ENCODE measurements at places on chromosomes 7 and 10.

DNA sequence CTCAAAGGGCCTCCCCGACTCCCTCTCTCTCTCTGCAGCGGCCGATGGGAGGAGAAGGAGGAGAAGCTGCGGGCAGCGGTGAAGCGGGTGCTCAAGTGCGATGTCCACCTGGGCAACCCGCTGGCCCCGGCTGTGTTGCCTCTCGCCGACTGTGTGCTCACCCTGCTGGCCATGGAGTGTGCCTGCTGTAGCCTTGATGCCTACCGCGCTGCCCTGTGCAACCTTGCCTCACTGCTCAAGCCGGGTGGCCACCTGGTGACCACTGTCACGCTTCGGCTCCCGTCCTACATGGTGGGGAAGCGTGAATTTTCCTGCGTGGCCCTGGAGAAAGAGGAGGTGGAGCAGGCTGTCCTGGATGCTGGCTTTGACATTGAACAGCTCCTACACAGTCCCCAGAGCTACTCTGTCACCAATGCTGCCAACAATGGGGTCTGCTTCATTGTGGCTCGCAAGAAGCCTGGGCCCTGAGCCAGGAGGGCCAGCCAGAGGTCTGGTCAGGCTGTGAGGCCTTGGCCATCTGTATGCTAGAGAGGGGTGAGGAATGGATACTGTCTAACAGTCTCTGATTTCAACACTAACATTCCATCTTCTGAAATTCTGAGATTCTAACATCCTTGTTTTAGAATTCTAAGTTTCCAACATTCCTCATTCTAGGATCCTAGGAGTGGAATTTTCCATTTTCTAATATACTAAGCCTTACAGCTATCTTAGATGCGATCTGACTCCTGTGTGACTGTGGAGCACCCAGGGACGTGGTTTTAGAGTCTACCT is 3.6 kb downstream of the INMT start:
- no peak for DNase-seq

- DNase-seq: no peak
Measured at GRCh38 chr7:19146699-19147098, 1.5 kb upstream of the FERD3L start.

DNA sequence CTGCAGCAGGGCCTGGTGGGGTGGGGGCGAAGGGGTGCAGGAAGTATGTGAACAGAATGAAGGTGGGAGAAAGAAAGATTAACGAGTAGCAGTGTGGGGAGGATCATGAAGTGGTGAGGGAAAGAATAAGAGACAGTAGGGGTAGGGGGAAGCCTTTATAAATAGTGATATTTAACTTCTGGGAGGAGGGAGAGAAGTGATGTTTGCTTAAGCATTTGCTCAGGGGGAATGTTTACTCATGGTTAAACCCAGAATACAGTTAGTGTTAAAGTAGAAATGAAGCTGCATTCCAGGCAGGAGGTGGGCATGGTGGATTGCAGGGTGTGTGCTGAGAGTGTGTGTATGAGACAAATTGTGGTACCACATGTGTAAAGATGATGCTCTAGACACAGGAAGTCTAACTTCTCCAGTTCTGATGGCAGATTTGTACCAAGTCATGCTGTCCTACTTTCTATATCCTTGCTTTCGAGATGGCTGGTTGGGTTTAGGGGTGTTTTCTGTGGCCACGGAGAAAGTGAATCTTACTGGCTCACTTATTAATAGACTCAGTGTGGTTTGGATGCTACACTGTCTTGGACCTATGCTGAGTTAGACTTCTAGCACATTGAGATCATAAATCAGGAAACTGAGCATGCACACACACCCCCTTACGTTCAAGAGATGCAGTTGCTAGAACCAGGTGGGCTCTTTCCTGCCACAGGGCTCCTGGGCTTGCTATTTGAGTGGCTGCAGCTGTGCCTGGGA is 10.6 kb upstream of the DNMBP start:
- DNase-seq: no peak

DNA sequence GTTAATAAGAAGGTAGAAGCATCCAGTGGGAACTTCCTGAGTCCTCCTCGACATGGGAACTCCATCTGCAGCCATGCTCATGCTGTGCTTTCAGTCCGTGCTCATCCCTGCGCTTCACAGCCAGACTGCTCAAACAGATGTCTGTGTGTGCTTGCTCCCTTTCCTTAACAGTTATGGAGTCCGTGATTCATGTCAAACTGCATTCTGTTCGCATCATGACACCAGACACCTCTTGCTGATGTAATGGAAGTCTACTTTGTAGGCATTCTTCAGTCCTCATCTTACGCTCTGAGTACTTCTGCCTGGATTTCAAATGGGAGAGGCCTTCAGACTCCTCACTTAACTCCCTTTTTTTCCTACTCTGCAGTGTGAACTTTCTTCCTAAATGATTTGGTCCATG is 304.9 kb downstream of the SUGCT start:
- DNase-seq: no peak

GRCh38 chr10:64574371-64574770 is 1053.2 kb downstream of the REEP3 start:
- no peak for DNase-seq
